ENCODE measurements at places on chromosomes 3 and 15.

- DNase-seq: no peak
These were observed 252.4 kb upstream of the C2CD4B start for GRCh38 chr15:62417439-62417838.

DNA sequence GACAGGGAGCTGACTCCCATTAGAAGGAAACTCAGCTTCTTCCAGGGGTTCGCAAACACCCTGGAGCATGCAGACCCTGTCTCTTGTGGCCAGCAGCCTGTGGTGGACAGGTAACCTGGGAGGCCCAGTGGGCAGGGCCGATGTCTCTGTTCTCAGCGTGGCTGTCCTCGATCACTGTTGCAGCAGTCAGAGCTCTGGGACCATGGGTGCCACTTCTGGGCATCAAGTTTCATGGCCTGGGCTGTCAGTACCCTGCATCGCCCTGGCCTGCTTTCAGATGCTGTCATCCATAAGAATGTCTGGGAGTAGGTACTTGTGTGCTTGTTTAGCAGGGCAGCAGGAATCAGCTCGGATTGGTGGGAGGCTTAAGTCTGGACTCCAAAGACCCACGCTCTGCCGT lies 54.4 kb downstream of the SLC6A6 start:
- no peak for DNase-seq

- no peak for DNase-seq
These were observed 194.6 kb upstream of the TPM1 start for GRCh38 chr15:62847900-62848489.

- no peak for DNase-seq
These were observed 22.5 kb downstream of the ANXA2 start for GRCh38 chr15:60375306-60375705.

DNA sequence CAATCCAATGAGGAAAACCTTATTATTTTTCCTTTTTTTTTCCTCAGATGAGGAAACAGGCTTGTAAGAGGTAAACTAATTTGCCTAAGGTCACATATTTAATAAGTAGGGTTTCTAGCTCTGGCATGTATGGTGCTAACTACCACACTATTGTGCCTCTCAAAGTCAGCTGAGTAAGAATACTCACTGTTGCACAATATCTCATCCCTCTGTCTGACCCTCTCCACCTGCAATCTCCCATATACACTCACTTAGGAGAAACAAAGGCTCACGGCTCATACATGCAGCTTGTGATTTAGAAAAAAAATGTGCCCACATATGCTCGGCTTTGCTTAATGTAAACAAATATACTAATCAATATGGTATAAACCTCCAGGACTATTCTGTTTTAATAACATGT lies 10.4 kb upstream of the ARIH1 start:
- DNase-seq: no peak

GRCh38 chr3:161213644-161214043 lies 7.5 kb upstream of the NMD3 start:
- DNase-seq: no peak

All from iPS DF 6.9 (cell line).